ENCODE measurements at places on chromosomes 6 and 20.

DNA sequence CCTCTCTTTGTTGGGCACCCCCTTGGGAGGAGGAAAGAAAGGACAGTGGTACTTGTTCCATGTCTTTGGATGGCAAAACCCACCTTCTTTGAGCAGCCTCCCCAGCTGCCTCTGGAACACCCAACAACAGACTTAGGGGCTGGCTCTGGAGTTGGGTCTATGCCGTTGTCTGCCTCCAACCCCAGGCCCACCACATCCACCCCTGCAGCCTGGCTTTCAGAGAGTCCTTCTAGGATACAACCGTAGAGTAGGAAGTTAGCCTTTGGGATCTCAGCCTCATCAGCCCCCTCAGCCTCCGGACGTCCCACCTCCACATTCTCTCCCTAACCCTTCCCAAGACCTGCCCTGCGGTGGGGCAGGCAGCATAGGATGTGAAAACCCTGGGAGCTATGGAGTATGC is 36.4 kb downstream of the FOXP4 start:
- no peak for DNase-seq

GRCh38 chr6:140271759-140272377 is 897.4 kb upstream of the CITED2 start:
- DNase-seq, result no peak

GRCh38 chr6:135578976-135579375 is 81.4 kb upstream of the AHI1 start:
- DNase-seq, result no peak

GRCh38 chr6:40732878-40733277 is 145.7 kb upstream of the LRFN2 start:
- no peak for DNase-seq

DNA sequence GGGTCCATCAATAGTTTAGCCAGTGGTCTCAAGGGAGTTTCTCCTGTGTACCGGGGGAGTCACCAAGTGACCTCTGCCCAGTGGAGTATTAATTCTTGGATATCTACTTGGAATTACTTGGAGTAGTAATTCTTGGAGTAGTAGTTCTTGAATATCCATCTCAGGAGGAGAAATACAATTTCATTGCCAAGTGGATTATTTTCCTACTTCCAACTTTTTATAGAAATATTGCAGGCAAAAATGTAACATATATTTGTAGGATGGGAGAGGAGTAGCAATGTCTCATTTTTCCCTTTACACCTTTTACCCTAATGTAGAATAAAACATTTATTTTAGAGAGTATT is 91.6 kb upstream of the FAM184A start:
- no peak for DNase-seq

- no peak for DNase-seq
These were observed 296.5 kb upstream of the SLC35B3 start for GRCh38 chr6:8731874-8732273.

DNA sequence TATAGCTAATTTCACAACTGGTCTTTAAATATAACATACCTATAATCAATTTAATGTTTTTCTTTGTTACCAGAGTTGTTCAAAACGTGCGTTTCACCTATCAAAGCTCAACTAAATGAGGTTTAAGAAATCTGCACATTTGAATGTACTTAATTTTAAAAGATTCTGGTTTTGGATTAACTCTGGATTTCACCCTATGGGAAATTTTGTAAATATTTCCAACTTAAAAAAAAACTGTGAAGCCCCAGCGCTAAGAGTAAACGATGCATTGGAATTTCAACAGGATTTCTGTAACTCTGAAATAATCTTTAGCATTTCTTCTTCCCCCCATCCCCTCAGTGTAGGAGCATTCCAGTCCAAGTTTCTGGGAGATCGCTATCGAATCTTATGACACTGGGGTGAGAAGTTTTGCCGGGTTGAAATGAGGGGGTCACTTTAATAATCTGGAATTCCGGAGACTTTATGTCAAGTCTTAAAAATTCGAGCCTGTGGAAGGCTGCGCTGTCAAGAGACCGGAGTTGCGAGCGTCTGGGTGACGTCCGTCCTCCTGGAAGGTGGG is 643 bp upstream of the MAP3K4 start:
- no peak for DNase-seq

GRCh38 chr6:55901765-55902270 is 26.4 kb upstream of the BMP5 start:
- no peak for DNase-seq
